ENCODE measurements at places on chromosomes 3 and 15. TPM values are rescaled to one million over a fixed set of nuclear protein-coding genes. Genes with fewer than 3 reads are reported as not detected.

- DNase-seq = no peak
Measured at GRCh38 chr3:35790764-35791163, 151.4 kb downstream of the ARPP21 start.

Gene PRTG
- total RNA-seq = not detected

- peak; percentile 80 for DNase-seq
Measured at GRCh38 chr3:52277071-52277964, 1.1 kb downstream of the WDR82 start.

Gene HMG20A
- total RNA-seq = 24.8 TPM

DNA sequence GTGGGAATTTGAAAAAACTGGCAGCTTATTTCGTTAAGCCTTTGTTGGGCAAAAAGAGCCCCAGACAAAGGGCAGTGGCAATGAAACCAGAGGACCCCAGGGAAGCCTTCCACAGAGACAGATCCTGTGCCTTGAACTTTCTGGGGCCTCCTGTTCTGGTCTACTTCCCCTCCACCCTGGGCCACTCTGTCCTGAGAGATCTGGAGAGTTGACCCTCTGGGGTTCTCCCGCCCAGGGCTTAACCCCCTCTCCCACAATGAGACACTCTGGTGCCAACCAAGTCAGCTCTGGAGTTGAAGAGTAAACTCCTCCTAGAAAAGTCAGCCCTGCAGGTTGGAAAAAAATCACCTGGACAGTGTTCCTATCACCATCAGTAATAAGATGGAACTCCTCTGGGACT lies 20.8 kb downstream of the EHD4 start:
- no peak for DNase-seq
